ENCODE measurements at places on chromosomes 12 and 14.

DNA sequence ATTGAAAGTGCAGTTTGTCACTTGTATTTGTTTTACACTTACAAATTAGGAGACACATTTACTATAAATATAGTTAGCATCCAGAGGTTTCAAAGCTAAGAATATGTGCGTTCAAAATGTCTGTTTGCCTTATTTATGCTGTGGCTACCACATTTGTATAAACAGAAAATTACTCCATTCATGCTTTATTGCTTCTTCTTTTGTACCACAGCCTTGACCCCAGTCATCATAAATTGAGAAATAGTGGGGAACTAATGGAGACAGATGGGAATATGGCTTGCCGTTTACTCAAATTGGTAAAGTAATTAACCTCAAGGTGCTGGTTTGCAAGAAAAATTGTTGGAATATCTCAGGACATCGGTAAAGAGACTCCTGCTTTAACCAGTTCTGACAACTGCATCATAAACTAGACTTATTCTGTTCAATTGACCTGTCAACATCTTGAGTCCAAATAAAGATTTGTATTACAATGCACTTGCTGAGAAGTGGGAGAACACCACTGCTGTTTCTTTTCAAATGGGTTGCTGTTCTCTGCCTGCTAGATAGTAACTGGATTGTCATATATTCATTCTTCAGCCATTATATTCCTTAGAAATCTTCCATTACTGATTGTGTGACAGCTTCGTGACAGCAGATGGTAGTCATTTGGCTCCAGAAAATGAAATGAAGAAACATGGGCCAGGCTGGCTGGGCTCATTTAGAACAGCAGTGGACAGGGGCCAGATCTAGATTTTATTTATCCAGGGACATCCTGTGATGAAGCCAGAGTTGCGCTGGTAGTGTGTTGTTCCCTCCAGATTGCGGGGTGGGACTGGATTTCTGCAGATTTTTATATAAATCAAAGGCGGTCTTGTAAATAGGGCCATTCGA is 354.4 kb downstream of the EGLN3 start:
- DNase-seq = no peak

- DNase-seq = no peak
Measured at GRCh38 chr14:73375861-73376260, 82.5 kb downstream of the NUMB start.

- DNase-seq = no peak
Measured at GRCh38 chr14:35747379-35747778, 61.7 kb downstream of the RALGAPA1 start.

DNA sequence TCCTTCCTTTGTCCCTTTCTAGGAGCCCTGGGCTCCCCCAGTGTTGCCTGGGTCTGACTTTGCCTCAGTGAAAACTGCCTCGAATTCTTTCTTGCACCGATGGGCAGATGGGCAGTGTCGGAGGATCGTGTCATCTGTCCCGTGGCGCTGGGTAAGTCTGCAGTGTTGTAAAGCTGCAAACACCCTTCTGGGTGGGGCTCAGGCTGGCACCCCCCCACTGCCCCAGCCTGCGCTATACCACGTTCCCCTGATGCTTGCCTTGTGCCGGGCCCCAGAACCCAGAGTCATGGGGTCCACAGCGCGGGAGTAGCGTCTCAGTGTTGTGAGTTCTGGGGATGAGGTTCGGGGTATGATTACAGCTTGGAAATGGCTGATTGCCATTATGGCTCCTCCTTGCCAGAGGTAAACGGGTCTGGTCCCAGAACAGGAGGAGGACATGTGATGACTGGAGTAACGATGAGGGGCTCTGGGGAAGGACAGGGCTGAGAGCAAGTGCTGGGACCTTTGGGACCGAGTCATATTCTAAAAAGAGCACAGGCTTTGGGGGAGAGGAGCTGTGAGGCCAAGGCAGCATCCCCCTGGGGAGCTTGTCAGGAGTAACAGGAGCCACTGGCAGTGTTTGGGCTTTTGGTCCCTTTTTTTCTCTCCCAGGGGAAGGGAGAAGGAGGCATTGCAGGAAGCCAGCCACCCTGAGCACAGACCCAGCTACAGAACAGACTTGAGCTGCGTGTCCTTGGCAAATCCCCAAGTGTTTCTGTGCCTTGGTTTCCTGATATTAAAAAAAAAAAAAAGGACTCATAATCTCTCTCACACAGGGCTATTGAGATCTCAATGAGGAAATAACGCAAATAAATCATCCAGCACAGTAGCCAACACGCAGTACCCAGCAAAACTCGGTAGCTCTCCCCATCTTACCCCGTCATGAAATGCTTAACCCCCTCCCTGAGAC is 4.3 kb downstream of the RTL1 start:
- no peak for DNase-seq

- no peak for DNase-seq
Measured at GRCh38 chr12:70290116-70290515, 46.9 kb downstream of the CNOT2 start.

Data from SJSA1 (cell line).